Stimulated activated CD4-positive, alpha-beta T cell treated with anti-CD3 and anti-CD28 coated beads, TNF-alpha, amount 100 ng/mL, for 48 hours (primary cell): ENCODE measurements at places on chromosomes 11 and 22.

DNA sequence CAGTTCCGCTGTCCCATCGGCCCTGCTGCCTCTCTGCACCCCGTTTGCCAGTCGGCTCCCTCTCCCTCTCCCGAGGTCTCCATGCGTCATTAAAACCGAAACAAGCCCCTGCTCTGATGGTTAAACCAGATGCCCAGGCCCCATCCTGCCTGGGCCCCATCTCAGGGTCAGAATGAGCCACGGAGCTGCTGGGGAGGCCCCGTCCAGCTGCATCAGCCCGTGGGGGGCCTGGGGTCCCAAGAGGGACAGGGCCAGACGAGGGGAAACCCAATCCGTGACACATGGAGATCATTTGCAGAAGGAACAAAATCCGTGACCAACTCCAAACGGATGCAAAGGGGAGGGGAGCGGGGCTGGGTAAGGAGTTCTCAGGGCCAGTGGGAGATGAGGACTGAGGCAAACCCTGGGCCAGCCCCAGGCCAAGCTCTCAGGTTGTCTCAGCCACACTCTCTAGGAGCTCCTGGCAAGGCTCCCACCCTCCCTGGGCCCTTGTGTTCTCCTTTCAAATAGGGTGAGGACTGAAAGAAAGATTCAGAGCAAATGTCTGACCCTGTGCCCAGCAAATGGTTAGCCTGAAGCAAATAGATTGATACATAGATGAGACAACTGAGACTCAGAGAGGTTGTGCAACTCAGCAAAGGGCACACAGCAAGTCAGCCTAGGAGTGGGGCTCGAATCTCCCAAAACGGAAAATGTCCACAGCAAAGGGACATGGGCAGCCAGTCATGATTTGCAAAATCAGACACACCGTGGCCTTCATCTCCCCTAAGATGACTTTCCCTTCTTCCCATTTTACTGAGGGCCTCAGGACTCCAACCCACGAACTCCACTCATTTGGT lies 162.1 kb downstream of the MN1 start:
- DNase-seq = no peak

DNA sequence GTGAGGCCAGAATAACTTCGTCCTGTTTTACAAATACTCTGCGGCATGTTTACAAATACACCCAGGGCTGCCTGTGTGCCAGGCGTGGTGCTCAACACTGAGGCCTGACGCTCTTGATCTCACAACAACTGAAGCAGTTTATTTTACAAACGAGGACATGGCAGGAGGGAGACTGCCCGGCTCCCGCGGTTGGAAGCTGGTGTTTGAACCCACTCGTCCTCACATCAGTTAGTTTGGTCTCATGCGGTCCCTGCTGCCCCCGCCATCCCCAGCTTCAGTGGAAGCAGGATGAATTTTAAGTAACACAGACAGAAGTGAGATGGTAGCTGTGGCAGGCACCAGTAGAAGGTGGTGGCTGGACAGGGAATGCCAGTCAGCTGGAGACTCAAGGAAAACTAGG lies 16.4 kb downstream of the KIAA0930 start:
- DNase-seq = no peak

- DNase-seq = no peak
Measured at GRCh38 chr11:71323876-71324526, 71.6 kb upstream of the SHANK2 start.

- DNase-seq = no peak
Measured at GRCh38 chr22:44449683-44450425, 48.2 kb downstream of the RTL6 start.

DNA sequence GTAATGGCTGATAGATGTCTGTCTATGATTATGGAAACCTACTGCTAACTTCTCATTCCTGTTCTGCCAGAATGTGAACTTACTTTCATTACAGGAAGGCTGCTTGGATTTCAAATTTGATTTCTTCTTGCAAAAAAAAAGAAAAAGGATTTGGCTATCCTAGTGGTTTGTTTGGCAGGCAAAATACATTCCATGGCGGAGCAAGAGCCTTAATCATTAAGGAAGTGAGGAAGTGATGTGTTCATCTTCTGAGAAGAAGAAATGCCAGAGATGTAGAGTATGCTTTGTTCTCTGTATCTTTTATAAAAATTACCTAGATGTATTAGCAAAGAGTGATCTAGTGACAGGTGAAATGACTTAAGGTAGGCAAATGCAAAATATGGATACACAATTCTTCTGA lies 356.3 kb downstream of the SOX6 start:
- no peak for DNase-seq

DNA sequence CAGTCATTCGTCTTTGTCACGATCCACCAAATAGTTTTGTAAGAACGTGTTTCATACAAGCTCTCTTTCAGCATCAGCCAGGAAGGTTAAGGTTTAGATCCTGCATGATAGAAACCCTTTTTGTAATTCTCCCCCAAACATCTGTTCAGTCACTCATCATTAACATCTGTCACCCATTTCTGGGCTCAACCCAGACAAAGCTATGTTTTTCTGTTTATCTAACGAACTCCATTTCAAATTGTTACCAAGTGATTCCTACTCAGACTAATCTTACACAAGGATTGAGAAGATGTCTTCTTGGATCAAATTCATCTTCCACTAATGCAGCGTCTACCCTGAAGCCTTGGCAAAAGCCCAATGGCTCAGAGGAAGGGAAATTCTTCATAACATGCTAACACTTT lies 58.8 kb downstream of the FZD4 start:
- no peak for DNase-seq

DNA sequence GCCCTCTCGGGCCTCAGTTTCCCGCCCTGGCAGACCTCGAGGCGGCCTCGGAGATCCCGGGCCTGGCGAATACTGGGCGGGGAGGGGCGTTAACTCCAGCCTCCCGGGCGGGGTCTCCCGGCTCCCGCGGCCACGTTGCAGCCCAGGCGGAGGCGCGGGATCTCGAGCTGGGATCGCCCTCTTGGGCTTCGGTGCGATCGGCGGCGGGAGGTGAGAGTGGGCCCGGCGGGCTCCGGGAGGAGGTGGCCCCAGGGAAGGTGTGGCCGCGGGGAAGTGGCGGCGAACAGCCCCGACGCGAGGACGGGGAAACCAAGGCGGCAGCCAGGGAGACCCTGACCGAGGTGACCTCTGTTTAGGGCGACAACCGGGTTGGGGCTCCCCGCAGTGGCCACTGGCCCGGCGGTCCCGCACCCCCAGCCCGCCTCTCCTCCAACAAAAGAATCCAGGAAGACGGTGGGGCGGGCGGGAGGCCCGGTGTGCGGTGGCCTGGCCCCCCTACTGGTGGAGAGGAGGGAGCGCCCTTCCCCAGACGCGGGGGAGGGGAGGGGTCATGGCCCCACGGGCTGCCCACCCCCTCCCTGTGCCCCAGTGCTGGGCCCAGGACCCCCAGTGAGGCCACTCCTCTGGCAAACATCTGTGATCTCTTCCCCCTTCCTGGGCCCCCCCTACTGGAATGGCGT lies at the start of gene PHETA2:
Gene PHETA2, plus strand, starts transcription at position 117 of the 680 bp plus-strand sequence. CDS start 3,046 bp downstream, outside the sequence.
- no peak for DNase-seq

DNA sequence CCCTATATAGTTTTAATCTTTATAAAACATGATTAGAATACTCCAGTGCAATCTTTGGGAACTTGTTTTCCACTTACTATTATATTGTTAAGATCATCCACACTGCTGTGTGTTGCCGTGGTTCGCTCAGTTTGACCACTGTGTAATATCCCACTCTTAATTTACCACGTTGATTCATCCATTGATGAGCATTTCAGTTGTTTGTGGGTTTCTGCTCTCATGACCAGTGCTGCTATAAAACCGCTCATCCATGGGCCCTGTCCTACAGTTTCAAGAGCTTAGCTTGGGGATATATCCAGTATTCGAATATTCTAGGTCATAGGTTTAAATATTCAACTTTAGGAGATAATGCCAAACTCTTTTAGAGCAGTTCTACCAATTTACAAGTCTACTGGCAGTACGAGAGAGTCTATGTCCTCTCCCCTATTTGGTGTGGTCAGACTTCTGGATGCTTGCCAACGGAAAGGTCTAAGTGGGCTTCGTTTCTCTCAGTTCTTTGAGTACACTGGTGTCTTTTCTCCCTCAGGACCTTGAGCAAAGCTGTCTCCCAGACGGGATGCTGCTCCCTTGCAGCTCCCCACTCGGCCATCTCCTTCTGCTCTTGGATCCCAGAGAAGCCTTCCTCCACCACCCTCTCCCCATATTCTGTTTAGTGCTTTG lies 94.9 kb upstream of the ALX4 start:
- DNase-seq = no peak

DNA sequence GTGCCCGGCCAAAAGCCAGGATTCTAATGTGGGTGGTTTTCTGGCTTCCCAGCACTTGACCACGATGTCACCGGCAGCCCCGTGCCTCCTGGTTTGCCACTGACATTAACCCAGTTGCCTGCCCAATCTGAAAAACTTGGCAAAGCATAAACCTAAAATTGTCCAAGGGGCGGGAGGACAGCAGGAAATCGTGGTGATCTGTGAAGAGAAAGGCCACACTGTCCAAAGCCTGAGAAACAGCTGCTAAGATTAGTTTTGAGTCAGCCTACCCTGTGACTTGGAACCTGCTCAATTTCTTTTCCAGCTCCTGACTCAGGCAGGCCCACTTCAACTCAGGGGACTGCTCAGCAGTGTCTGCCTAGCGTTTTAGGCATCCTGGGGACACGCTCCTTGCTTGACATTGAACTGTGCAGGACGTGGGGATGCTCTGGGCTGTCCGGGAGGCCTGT lies 8.2 kb upstream of the F2 start:
- DNase-seq = no peak

DNA sequence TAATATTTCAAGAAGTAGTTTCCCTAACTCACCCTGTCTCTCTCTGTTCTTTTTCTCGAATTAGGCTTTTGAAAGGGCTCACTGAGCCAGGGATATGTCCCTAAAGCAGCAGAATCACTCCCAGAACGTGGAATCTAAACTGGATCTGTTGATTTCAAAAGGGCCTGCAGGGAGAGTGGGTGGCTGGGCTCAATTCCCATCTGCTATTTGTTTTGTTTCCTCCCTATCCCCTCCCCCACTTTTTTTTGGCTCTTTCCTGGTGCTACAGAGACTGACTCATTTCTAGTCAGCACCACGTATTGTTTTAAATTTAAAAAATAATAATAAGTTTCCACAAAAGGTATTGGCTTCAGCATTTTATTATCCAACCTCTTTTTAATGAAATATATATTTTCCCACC lies 961.5 kb downstream of the FAM181B start:
- DNase-seq = no peak

DNA sequence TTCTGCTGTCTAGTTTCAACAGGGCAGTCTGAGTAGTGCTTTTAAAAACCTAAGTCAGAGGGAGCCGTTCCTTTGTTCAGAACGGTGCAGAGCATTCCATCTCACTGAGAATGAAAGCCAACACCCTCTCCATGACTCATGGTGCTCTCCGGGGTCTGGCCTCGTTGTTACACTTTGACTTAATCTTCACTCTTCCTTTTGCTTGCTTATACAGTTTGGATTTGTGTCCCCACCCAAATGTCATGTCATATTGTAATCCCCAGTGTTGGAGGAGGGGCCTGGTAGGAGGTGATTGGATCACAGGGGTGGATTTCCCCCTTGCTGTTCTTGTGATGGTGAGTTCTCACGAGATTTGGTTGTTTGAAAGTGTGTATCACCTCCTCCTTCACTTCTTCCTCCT lies 292.2 kb downstream of the ST3GAL4 start:
- no peak for DNase-seq

- no peak for DNase-seq
Measured at GRCh38 chr11:122851366-122851966, 13.2 kb downstream of the CRTAM start.

DNA sequence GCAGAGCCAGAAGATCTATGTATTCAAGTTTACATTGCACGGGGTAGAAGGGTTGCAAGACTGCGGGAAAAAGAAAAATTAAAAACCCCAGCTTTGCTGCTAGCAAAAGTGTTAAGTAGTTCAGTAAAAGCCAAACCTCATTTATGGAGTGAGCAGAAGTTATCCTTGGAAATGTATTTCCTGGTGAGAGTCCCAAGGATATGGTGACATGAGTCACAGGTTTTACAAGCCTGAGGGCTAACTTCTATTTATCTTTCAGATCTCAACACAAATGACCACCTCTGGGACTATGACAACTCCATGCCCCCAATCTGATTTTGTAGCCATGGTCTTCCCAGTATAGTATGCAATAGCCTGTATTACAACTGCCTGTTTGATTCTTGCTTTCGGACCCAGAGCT lies 26.1 kb downstream of the ABTB2 start:
- DNase-seq = no peak

DNA sequence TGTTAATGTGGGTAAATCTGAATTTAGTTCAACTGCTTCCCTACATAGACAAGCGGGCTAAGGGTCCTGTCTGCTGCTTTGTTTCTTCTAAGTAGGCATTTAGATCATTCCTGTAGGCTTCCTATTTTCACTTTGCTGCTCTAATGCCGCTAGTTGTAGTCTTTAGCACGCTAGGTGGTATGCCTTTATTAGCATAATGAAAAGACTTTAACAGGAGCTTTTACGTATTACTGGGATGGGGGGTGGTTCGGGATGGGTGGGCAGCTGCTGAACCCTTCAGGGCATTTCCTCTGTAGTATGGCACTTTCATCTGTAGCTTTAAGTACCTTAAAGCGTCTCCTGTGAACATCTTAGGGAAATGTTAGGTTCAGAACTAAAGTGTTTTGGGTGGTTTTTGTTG lies 85.3 kb downstream of the GGT1 start:
- DNase-seq = no peak

GRCh38 chr11:3143136-3143880 lies 21.8 kb downstream of the OSBPL5 start:
- no peak for DNase-seq

GRCh38 chr11:5245155-5245554 lies 4.5 kb downstream of the HBG1 start:
- no peak for DNase-seq

- DNase-seq = no peak
Measured at GRCh38 chr11:71373791-71374454, 74.3 kb downstream of the DHCR7 start.

DNA sequence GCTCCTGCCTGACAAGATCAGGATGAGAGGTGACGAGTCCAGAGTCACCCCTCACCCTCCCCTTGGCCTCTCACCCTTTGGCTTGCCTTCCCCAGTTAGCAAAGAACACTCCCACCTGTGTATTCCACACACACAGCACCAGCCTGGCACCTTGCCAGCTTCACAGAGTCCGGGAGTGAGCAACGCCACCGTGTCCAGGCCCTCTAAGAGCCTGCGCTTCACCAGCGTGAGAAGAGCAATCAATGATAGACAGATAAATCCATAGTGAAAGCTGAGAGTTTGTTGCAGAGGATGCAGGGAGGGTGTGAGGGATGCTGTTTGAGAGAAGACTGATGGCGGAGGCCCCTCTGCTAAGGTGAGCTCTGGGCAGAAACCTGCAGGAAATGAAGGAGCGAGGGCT lies 404.5 kb downstream of the LARGE1 start:
- DNase-seq = no peak

DNA sequence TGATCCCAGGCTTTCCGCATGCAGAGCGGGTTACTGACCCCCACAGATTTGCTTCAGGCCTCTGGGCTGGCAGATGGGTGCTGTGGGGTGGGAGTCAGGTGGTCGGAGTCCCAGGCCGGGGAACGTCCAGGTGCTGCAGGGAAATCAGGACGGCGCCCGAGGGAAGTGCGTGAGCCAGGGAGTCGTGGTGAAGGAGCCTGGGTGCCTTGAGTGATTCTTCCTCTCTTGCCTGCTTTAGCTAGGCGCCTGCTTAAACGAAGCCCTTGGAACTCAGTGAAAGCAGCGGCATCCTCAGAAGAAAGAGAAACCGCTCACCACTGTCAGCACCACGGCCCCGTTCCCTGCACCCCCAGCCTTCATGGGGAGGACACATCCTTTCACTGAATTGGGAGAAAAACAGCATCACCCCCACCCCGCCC lies 455.6 kb downstream of the BRD1 start:
- no peak for DNase-seq
